ENCODE measurements at places on chromosomes 4 and X. TPM values are rescaled to one million over a fixed set of nuclear protein-coding genes. Genes with fewer than 3 reads are reported as not detected.

Gene FOXR2
- not detected for polyA plus RNA-seq

Gene MAOA
- polyA plus RNA-seq, result 2.6 TPM

Gene ARSD
- 3.5 TPM for polyA plus RNA-seq

Gene TRIM61
- polyA plus RNA-seq, result 0.05 TPM

Gene SPATA4
- polyA plus RNA-seq, result not detected

Gene MAPK10
- 3.1 TPM for polyA plus RNA-seq

Gene RIBC1
- 0.46 TPM for polyA plus RNA-seq

Gene MAGEE2
- not detected for polyA plus RNA-seq

Gene NR3C2
- polyA plus RNA-seq, result 0.80 TPM

Gene NHSL2
- 3.7 TPM for polyA plus RNA-seq

Gene FAM9B
- polyA plus RNA-seq, result not detected

Gene SOWAHB
- polyA plus RNA-seq, result 0.15 TPM

Gene TMEM255A
- 2.3 TPM for polyA plus RNA-seq

Gene GPR119
- 0.11 TPM for polyA plus RNA-seq

Gene ZMAT1
- 0.83 TPM for polyA plus RNA-seq

Gene SHROOM3
- 15.8 TPM for polyA plus RNA-seq

Gene TTC29
- polyA plus RNA-seq, result not detected

Gene IL2RG
- polyA plus RNA-seq, result not detected

Gene DMP1
- polyA plus RNA-seq, result not detected

Gene ADGRG4
- polyA plus RNA-seq, result not detected

Gene TCP11X2
- polyA plus RNA-seq, result not detected

Gene SORBS2
- polyA plus RNA-seq, result 87.1 TPM

Gene PAK3
- polyA plus RNA-seq, result 0.80 TPM

Gene IQSEC2
- polyA plus RNA-seq, result 11.6 TPM

Gene ITIH6
- 0.02 TPM for polyA plus RNA-seq

Gene IQCM
- not detected for polyA plus RNA-seq

Gene MTMR8
- polyA plus RNA-seq, result 0.77 TPM

Gene FDCSP
- polyA plus RNA-seq, result not detected

Gene PPID
- polyA plus RNA-seq, result 20.2 TPM

Gene OTUD6A
- 0.09 TPM for polyA plus RNA-seq

Gene FAM156B
- polyA plus RNA-seq, result 36.2 TPM

Gene ANXA3
- polyA plus RNA-seq, result 6.6 TPM

Gene HERC6
- 3.2 TPM for polyA plus RNA-seq

Gene ABCE1
- polyA plus RNA-seq, result 43.7 TPM

Gene STATH
- polyA plus RNA-seq, result not detected

Gene SYNPO2
- polyA plus RNA-seq, result 0.50 TPM

Gene GLRB
- 0.33 TPM for polyA plus RNA-seq

Gene ARHGAP36
- 0.30 TPM for polyA plus RNA-seq

Gene TRIM75
- not detected for polyA plus RNA-seq
